ENCODE measurements at places on chromosomes 12 and 14.

DNA sequence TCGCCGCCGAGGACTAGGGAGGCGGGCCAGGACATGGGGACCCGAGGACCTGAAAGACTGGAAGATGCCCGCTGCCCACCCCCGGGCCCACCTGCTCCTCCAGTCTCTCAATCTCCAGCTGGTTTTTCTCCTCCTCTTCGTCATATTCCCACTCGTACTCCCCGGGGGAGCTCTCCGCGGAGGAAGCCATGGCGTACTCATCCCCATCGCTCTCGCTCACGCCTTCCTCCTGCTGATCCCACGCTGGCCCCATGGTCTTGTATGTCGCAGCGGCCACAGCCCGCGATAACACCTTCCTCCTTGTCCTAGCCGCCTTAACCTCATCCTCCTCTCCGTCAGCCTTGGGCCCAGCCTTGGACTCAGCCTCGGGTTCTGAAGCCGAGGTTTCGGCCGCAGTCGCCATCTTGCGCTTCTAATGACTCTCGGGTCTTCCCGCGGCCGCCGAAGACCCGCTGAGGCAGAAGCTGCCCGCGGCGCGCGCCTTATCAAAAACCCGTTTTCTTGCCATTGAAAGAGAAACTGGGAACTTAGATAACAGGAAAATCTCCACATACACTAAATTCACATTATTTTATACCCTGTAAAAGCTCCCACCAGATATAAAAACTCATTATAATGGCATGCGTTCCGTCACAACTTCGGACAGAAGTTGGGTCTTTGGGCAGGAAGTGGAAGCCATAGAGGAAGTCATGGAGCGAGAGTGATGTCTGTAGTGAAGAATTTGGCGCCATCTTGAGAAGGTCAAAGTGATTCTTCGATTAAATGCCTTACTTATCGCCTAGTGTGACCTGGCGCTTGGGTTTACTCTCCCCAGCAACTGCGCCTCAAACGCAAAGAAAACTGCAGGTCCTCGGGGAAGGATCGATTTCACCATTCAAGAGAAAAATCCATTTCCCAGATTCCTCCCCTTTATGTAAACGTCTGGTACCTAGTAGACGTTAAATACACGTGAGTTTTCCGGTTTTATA, at the start of gene SART3:
Gene SART3, minus strand, starts transcription at position 422 of the 968 bp plus-strand sequence. Its CDS starts 19 bp downstream, at position 403.
- DNase-seq = peak; percentile 96

- no peak for DNase-seq
Measured at GRCh38 chr14:72736308-72736707, 157.6 kb downstream of the DPF3 start.

DNA sequence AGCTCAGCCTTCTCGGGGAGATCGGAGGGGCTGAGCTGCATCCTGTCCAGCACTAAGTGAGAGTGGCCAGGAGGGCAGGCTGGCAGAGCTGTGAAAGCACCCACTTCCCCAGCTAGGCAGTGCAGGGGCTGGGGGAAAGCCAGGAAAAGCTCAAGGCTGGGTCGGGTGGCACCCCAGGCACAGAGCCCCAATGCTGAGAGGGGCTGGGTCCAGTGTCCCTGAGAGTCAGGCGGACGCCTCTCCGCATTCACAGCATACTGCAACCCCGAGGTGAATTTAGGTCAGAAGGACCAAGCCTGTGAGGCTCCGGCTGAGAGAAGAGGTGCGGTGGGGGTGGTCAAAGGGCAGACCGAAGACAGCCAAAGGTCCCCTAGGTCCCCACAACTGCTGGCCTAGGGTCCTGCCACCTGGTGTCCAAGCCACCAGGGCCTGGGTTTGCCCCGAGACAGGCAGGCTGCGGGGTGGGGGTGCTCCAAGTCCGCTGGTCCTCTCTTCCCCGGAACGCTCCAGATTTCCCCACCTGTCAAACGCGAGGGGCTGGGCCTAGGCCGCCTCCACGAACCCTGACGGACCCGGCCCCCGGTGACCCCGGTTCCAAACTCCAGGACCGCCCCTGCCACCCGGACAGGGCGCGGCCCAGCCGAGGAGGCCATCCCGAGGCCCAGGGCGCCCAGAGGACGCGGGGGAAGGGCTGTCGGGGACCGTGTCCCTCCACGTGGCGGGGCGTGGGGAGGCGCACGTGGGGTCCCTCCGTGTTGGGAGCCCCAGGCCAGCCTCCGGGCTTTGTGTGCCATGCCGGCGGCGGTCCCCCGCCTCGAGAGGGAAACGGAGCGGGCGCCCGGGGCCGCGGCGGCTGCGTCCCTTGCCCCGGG, 527 bp downstream of the CAMKK2 start:
- no peak for DNase-seq

DNA sequence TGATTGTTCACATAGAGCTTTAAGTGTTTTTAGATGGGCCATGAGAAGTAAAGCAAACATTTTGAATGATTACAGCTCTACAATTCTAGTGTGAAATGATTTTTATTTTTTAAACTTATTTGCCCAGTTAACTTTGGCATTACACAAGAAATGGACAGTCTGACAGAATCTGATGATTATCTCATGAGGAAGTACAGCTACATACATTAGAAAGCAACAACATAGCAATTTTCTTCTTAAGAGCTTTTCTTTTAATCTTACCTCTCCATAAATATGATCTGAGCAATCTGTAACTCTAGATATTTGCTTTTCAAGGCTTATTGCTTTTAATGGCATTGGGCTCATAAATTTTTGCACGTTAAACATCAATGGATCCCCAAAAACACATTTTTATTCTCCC, 26.5 kb upstream of the PPP1R12A start:
- DNase-seq = no peak

GRCh38 chr12:98870504-98870903, 225.4 kb downstream of the APAF1 start:
- peak; percentile 11 for DNase-seq

DNA sequence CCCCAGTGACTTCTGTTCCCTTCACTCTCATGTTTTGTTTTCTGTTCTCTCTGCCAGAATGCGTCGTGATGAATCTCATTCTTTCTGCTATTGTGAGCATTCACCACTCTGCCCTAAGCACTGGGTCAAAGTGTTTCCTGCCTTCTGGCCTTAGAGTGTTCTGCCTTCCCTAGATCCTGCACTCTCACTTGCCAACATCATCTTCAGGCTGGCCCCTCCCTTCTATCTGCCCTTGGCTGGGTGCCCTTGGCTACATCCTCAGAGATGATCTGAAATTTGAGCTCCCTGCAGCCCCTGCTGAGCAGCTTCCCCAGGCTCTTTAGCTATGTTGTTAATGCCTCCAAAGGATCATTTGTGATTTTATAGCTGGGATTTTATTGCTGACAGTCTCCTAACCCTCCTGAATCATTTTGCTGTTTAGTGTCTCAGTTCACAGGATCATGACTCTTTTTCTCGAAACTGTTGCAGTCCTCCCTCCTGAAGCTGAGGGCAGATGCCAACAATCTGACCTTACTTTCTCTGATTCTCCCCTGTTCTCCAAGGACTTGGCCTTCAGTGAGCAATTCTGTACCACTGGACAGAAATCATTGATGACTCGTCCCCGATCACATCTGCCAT, 4.5 kb downstream of the DHRS2 start:
- peak; percentile 71 for DNase-seq

GRCh38 chr12:9751204-9752144, 9.2 kb downstream of the CD69 start:
- DNase-seq = no peak

GRCh38 chr12:52813885-52814709, at the start of gene KRT4:
Gene KRT4, minus strand, starts transcription at chr12:52814116. Its CDS starts 58 bp downstream, at chr12:52814058.
- DNase-seq = no peak

- no peak for DNase-seq
Measured at GRCh38 chr14:92655419-92656201, 92.8 kb downstream of the LGMN start.

- DNase-seq = peak; percentile 75
Measured at GRCh38 chr14:54366736-54367735, 29.8 kb upstream of the CDKN3 start.

GRCh38 chr12:71142016-71142415, 15.8 kb downstream of the TSPAN8 start:
- DNase-seq = no peak

GRCh38 chr12:1799051-1799881, 21.1 kb upstream of the LRTM2 start:
- DNase-seq = no peak

GRCh38 chr14:30657050-30657449, 34.9 kb downstream of the SCFD1 start:
- DNase-seq = no peak

DNA sequence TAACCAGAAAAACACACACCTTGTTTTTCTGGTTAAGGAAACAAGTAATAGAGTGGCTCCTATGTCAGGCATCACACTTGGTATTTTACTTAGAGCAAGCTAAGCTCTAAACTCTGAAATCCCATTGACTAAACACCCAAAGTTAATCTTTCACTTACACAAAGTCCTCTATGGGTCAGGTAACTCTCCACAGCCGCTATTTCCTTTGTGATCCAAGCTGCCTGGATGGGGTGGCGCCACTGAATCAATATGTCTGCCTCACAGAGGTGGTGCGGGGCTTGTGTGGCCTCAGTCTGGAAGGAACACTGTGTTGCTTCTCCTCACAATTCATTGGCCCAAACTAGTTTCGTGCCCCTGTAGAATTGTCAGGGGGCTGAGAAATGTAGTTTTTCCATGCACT, 160.0 kb upstream of the E2F7 start:
- DNase-seq = no peak

DNA sequence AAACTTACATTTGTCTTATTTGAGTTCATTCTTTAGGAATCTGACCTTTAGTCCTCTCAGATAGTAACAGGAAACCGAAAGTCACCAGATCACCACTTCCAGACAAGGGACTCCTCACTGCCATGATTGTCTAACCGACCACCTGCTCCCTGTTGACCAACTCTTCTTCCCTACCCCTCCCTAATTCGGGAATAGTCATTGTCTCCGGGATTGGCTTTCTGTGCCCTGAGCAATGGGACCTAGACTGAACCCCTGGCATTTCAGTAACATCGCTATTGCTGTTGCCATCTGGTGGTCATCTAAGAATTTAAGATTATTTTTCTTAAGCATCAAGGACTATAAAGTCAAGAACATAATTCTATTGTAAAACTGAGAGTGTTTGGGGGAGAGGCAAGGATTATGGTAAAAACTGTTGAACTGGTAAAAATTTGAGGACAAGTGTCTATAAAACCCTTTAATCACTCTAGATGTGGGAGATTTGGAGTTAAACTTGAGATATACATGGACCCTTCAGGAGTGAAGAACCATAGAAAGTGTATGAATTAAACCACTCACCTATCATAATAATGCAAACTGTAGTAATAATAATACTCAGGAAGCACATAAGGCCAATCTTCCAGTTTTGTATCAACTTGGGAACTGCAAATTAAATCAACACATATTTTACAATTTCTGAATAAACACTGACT, 6.3 kb downstream of the CLEC2A start:
- peak; percentile 14 for DNase-seq

GRCh38 chr12:131208425-131208824, 254.7 kb downstream of the ADGRD1 start:
- no peak for DNase-seq

GRCh38 chr14:88326352-88327103, 3.5 kb upstream of the KCNK10 start:
- DNase-seq = peak; percentile 44

DNA sequence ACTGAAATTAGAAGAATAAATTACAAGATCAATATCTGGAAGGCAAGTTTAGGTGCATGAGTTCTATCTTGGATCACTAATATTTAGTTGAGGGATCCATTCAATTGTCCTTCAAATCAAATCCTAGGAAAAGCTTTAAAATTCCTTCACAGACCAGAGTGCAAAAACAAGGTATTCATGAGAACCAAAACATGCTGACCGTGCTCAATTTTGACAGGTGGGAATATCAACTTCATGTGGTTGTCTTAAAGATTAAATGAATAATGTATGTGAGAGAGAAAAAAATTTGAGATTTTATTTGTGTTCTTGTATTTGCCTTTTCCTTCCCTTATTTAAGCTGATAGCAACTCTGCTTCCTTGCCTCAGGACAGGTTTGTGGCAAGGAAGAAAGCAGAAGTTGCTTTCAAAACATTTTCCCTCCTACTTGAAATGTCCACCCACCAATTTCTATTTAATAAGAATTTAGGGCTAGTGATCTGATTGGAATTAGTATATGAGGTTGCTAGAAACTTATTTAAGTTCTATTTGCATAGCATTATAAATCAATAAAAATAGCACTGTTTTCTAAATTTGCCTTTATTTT, 4.9 kb upstream of the PPP1R12A start:
- no peak for DNase-seq
